Breast epithelium (tissue), 4 donors: ENCODE measurements at places on chromosomes 11 and 22.

DNA sequence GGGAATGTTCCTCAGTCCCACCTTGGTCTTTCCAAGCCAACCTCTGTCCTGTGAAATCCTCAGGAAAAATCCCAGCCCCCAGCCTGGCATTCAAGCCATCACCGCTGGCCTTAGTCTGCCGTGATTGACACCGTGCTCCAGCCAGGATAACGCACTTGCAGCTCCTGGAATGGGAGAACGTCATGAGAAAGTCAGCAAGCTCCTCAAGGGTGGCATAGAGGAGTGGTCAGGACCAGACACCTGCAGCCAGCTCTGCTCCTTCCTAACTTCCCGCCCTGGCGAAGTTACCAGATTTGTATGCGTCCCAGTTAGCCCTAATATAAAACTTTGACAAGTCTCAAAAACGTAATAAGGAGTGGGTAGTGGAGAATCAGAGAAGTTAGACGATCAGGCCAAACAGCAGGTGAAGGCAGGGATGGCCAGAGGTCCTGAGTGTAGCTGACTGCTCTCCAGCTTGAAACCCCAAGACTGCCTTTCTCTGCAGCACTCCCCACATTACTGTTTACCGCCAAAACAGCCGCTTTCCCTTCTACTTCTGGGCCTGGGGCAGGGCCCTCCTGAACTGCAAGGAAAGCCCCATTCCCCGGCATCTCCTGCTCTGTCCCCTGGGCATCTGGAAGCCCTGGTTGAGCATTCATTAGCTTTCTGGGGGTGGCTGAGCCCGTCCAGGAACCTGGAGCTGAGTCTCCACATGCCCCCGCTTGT is 1.3 kb upstream of the DKK3 start:
- DNase-seq = no peak

DNA sequence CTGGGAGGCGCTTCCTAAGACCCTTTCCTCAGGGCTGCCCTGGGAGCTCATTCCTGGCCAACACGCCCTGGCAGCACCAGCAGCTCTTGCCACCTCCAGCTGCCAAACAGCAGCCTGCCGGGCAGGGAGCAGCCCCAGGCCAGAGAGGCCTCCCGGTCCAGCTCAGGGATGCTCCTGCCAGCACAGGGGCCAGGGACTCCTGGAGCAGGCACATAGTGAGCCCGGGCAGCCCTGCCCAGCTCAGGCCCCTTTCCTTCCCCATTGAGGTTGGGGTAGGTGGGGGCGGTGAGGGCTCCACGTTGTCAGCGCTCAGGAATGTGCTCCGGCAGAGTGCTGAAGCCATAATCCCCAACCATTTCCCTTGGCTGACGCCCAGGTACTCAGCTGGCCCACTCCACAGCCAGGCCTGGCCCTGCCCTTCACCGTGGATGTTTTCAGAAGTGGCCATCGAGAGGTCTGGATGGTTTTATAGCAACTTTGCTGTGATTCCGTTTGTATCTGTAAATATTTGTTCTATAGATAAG is 7.6 kb downstream of the SLC39A13 start:
- DNase-seq = peak; percentile 83

GRCh38 chr11:104602643-104603042 is 295.6 kb downstream of the CASP12 start:
- DNase-seq = no peak

- DNase-seq = peak; percentile 85
Observed at GRCh38 chr11:72831521-72832300, 17.5 kb downstream of the ATG16L2 start.

DNA sequence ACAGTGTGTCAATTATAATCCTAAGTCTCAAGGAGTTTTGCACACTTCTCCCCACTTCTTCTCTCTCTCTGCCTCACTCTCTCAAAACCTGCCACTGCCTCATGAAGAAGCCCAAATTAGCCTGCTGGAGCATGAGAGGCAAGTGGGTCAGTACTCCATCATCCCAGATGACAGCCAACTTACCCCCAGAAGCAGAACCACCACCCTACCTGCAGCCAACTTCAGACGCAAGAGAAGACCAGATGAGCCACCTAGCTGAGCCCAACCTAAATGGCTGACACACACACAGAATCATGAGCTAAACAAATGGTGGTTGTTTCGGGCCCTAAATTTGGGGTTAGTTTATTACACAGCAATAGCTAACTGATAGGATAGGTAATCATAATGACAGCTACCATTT is 61.2 kb downstream of the CD82 start:
- DNase-seq = no peak

GRCh38 chr11:91396236-91397133 is 828.1 kb upstream of the FAT3 start:
- no peak for DNase-seq

DNA sequence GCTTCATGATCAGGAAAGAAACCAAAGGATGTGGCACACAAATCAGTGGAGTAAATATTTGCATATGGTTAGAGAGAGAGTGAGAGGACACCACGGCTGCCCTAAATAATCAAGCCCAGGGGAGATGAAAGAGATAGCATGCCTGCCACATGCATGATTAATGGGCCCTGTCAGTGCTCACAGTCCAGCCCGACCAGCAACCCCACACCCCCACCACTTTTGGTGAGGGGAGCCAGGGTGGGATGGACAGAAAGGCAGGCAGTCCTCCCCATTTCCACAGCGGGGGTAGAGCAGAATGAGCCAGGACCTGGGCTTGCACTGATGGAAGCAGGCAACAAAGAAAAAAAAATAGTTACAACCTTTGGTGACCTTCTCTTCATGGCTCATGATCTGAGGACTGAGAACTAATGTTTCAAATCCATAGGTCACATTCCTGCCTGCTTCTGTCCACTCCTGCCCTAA is 545.0 kb downstream of the ETS1 start:
- DNase-seq = no peak

GRCh38 chr11:121555121-121555520 is 102.4 kb upstream of the SORL1-AS1 start:
- DNase-seq = no peak

DNA sequence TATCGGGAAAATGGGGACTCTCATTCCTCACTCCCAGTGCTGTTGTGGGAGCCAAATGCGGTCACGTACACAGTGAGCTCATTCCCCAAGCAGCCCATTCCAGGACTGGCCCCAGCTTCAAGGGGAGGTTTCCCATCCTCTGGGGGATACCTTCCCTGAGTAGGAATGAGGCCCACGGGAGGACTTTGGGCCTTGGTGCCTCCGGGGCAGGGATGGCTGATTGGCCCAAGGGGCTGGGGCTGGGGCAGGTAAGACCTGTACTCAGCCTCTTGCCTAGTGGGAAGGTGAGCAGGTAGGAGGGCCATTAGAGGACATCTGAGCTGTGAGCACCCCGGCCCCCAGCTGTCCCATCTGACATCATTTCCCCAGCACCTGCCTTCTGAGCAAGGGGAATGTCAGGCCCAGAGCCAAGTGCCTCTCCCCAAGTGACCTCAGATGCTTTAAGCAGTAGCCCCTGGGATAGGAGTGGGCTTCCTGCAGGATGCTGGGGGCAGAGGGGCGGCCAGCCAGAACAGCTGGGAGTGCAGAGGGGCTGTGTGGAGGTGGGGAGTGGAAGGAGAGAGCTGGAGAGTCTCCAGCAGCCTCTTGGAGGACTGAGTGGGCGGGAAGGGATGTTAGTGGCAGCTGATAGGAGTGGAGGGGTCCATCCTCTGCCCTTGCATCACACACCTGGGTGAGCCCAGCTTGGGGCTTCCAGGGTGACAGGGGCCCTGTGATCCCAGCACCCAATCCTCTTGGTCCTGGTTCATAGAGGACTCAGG is 58.4 kb downstream of the CD82 start:
- DNase-seq = peak; percentile 16

GRCh38 chr11:18010121-18010670 is 2.7 kb downstream of the SERGEF start:
- no peak for DNase-seq

GRCh38 chr22:29992341-29993275 is 87.7 kb upstream of the HORMAD2 start:
- no peak for DNase-seq

- no peak for DNase-seq
Observed at GRCh38 chr11:36817336-36817965, 219.4 kb upstream of the RAG2 start.

- DNase-seq = peak; percentile 24
Observed at GRCh38 chr11:120137187-120137610, 714 bp downstream of the TRIM29 start.

DNA sequence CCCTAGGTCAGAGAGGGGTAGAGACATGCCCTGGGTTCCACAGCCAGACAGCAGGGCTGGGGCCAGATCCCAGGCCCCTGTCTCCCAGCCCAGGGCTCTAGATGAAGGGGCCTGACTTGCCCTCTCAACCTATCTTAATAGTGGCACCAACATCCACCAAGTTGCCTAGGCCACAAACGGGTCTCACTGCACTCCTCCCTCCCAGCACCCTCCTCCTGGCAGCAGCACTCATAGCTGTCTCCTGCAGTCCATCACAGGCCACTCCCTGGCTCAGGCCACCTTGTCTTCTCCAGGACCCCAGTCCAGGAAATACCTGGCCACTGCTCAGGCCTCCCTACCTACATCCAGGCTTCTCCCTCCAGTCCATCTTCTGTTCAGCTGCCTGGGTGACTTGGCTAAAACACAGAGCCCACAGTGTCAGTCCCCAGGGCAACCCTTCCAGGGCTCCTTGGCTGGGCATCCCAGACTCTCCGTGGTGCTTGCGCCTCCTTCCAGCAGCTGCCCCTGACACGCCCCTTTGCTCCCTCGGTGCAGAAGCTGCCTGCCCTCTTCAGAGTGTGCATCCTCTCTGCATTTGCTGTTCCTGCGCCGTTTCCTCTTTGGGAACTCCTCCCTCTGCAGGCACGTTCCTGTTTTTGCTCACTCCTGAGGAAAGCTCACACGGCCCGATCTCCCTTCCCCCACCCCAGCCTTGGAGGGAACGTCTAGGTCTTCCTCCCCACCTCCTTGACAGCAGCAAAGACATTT is 40.5 kb downstream of the LRRC32 start:
- no peak for DNase-seq

GRCh38 chr11:59137190-59137589 is 5.5 kb upstream of the FAM111A start:
- DNase-seq = no peak

- no peak for DNase-seq
Observed at GRCh38 chr11:115885535-115886421, 381.6 kb upstream of the CADM1 start.

DNA sequence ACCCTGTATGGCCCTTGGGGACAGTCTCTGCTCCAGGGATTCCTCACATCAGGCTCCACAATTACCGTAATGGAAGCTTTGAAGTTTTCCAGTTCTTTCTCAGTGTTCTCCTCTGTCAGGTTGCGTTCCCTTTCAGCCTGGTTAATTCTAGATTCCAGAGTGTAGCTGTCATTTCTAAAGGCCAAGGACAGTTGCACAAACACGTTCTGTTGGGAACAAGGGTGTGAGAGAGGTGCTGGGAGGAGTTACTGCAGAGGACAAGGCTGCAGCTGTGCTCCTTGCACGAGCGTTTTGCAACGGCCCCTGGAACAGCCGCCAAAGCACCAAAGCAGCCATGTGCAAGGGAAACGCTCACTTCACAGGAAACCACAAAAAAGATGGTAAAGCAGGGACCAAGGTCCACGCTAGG is 35.9 kb upstream of the LYVE1 start:
- no peak for DNase-seq

DNA sequence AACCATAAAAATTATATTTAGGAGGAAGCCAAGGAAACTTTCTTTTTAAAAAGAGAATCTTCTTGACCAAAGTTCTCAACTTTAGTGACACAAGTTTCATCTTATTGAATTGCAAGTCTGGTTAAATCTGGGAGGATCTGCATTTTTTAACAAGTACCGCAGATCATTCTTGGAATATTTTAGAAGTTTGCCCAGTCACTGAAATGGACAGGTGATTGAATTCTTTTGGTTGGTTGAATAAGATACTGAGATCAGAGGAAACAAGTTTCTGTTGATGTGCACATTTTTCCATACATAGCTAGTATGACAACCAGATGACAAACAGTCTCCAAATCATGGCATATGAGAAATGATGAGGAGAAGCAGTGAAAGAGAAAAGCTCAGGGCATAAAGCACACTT is 50.2 kb downstream of the SLN start:
- DNase-seq = no peak

- DNase-seq = no peak
Observed at GRCh38 chr11:75602951-75603350, 40.9 kb downstream of the SERPINH1 start.

DNA sequence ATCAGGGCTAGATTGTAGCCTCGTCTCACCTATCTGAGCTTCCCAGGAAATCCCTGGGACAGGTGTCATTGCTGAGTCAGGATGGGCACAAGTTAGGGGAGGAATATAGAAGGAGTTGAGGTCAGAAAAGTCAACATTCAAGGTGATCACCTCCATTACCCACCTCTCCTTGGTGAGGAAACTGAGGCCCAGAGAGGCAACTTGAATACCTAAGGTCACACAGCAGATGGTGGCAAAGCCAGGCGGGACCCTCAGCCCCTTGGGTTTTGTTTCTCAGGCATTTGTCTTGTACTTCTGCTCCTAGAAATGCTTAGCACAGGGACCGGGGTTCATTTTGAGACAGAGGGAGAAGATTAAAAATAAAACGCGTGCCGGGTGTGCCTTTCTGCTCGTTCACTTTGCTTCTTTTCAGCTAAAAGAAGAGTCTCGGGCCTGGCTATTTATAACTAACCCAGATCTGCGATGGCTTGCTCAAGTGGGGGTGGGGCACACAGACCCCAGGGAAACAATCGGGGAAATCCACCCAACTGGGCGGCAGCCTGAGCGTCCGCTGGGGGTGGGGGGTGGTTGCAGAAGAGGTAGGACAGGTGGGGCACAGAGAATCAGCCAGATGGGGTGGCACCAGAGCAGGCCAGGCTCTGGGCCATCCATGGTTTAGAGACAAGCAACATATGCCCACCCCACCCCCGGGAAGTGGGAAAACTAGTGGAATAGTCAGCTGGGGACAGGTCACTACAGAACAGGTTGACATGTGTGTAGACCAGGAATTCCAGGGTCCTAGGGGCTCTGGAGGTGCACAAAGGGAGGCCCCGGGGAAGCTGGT is 3.9 kb upstream of the GNAZ start:
- DNase-seq = peak; percentile 27

DNA sequence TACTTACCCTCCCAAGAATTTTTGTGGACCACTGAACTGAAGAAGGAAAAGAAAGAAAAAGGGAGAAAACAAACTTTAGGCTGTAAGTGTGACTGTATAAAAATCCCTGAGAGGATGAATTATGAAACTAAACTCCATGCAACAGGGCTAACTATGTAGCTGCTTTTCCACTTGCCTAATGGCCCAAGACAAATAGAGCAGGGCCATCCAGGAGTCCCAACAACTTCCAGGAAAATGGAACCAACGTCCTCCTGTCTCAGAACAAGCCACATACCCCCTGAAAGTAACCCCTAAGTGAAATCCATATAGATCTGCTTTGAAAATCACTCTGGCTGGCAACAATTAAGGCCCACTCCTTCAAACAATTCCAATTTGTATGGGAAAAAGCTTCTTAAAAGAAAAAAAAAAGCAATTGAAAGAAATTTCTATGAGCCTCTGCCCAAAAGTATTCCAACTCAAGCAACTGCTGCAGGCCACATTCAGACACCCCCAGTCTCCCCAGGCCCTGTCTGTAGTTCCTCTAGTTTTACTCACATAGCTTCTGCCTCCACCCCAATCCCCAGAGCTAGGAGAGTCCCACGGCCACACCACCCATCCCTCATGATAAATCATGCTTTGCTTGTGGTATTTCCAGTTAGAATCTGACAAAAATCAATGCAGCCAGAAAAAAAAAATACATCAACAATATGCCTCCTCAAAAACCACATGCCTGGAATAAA is 12.7 kb downstream of the RBFOX2 start:
- DNase-seq = no peak
